Endodermal cell (in vitro differentiated cells): ENCODE measurements at places on chromosomes 11 and 22. TPM values are rescaled to one million over a fixed set of nuclear protein-coding genes. Genes with fewer than 3 reads are reported as not detected.
A peak's percentile ranks its signal among the peaks of the same experiment; 100 is the strongest.

Gene NEFH
- total RNA-seq = 1.4 to 2.0 TPM (median 1.7 TPM) in 3 replicates

Gene GAL3ST3
- 7.1 to 12.2 TPM (median 11.2 TPM) in 3 replicates for total RNA-seq

Gene POU2AF1
- 0.46 to 0.97 TPM in 2 of 3 replicates, not detected in the other for total RNA-seq

Gene OR51B5
- total RNA-seq = 1.1 and 1.8 TPM in 2 replicates

Gene DGAT2
- 4.9 and 6.0 TPM in 2 replicates for total RNA-seq

Gene MUC6
- 0.40 to 0.56 TPM (median 0.44 TPM) in 3 replicates for total RNA-seq

DNA sequence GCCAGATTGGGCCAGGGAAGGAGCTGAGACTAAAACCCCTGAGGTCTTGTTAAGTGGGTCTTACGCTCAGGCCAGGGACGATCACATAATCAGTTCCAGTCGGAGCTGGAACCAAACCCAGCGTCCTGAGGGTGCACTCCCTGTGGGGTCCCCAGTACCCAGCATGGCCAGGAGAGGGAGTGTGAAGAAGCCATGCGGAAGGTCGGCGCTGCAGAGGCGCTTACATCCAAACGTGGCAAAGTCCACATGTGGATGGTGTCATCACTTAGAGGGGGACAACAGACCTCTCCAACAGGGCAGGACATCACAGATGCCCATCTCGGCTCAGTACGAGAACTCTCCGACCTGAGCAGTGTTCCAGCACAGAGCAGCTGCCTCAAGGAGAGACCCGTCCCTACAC, 8.3 kb downstream of the ATP5MGL start:
- peak; percentile 66 for DNase-seq

DNA sequence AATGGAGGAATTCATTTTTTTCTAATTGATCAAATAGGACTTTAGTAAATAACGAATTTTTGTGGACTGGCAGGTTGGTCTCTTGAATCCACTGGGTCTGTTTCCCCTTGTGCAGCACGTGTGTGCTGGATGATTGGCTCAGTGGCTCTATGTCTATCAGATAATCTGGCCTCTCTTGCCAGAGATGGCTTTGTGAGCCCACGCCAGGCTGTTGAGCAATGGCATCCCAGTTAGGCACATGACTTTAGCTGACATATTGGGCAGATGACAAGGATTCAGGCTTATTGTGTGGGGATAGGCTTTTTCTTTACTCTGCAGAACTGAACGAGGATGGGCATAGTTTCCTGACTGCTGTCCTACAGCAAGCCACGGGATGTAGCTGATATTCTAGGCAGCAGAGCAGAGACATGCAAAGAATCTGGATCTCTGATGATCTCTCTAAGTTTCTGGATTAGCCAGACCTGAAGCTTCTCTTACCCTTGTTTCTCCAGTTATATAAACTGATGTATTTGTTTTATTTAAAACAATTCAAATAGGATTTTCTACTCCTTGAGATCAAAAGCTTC, 144.9 kb downstream of the ARHGAP42 start:
- DNase-seq = peak; percentile 44

GRCh38 chr22:47195156-47195483, 432.7 kb downstream of the TBC1D22A start:
- peak; percentile 31 for DNase-seq

DNA sequence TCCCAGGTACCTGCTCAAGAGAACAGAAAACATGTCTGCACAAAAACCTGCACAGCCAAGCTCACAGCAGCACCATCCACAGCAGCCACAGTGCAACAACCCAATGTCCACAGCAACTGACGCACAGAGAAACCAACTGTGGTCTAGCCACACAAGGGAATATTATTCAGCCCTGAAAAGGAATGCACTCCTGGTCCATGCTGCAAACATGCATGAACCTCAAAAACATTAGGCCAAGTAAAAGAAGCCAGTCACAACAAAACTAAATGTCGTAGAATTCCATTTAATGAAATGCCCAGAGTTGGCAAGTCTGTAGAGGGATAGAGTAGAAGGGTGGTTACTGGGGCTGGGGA, 60.6 kb downstream of the MYEOV start:
- DNase-seq = no peak

DNA sequence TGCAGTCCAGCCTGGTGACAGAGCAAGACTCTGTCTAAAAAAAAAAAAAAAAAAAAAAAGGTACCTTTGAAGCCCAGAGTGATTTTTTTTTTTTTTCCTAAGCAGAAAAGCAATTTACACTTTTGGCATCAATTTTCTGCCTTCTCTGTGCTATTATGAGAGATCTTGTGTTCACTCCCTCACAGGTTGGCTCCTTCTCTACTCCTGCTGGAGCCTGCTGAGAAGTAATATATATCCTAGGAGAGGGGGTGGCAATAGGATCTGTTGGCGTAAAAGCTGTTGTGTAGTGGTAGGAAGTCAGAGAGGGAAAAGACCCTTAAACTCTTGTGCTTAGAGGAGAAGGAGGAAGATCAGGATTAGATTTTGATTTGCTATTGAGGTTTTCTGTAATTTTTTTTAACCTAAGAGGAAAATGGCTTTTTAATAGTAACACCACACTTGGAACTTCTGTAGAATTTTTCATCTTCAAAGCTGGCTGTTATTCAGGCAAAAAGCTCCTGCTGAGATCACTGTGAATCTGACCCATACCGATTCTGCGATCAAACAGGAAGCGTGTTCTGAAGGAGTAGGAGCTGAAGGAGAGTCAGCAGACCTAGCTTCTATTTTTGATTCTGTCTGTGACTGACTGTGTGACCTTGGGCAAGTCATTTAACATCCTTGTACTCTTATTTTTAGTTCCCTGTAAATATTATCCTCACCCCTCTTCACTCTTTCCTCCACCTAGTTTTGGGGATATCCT, 77.7 kb downstream of the TRIM44 start:
- DNase-seq = no peak

DNA sequence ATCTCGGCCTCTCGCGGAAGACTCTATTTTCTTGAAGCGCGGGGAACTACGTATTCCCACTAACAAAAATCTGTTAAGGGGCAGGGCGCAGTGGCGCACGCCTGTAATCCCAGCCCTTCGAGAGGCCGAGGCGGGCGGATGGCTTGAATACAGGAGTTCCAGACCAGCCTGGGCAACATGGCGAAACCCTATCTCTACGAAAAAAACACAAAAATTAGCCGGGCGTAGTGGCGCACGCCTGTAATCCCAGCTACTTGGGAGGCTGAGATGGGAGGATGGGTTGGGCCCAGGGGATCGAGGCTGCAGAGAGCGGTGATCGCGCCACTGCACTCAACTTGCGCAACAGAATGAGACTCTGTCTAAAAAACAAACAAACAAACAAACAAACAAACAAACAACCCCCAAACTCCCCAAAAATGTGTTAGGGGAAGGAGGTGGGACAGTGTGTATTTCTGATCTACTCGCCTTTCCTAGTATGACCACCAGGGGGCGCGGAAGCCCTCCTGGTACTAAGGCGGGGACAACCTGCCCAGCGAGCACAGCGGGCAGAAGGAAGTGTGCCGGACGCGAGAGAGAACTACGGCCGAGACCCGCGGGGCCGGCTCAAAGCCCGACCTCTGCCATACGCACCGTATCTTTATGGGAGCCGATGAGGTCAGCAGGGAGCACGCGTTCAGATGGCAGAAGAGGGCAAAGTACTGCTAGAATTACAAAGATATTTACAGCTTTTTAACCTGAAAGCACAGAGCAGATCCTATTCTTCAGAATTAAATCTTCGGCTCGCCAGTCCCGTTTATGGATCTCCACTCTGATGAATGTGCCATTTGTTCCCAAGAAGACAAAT, 1.3 kb upstream of the STX3 start:
- peak; percentile 92 for DNase-seq

- no peak for DNase-seq
Measured at GRCh38 chr22:31295831-31296657, 3.8 kb upstream of the PIK3IP1 start.

- no peak for DNase-seq
Measured at GRCh38 chr11:79082907-79083306, 357.9 kb downstream of the TENM4 start.

GRCh38 chr11:84541731-84542340, 1085.3 kb downstream of the DLG2 start:
- DNase-seq = no peak

DNA sequence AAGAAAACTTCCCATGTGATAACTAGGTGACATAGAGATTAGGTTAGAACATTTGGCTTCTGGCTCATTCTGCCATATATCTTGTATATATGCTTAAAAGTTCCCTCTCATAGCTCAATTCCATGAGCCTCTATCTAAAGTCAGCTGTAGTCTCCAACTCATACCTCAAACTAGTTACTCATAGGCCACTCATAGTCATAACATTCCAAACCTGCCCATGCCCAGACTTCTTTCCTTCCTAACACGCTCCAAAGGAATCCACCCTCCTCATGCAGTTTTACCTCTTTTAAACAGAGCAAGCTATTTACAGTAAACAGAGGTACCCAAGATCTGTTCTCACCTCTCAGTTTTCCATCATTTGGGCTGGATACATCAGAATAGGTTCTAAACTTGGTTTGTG, 39.4 kb downstream of the GLYATL2 start:
- DNase-seq = no peak

DNA sequence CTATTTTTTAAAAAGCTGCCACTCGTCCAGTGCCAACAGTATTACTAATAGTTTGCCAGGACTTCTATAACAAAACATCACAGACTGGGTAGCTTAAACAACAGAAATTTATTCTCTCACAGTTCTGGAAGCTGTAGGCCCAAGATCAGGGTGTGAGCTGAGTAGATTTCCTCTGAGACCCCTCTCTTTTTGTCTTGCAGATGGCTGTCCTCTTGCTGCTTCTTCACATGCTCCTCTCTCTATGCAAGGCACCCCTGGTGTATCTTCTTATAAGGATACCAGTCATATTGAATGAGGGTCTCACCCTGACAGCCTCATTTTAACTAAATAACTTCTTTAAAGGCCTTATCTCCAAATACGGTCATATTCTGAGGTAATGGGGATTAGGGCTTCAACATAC, 390.9 kb downstream of the DLG2 start:
- DNase-seq = no peak

GRCh38 chr11:71396548-71397123, 51.6 kb downstream of the DHCR7 start:
- DNase-seq = no peak

GRCh38 chr22:48181263-48181955, 1419.0 kb downstream of the TBC1D22A start:
- no peak for DNase-seq

GRCh38 chr11:64352099-64352994, 6.6 kb upstream of the RPS6KA4 start:
- DNase-seq = no peak

- DNase-seq = no peak
Measured at GRCh38 chr22:29342177-29342576, 26.7 kb upstream of the RASL10A start.
